Astrocyte (in vitro differentiated cells and primary cell): ENCODE measurements at places on chromosomes 7 and 10. TPM values are rescaled to one million over a fixed set of nuclear protein-coding genes. Genes with fewer than 3 reads are reported as not detected.

The COBL gene
- 3.6 and 6.4 TPM in 2 replicates for total RNA-seq

DNA sequence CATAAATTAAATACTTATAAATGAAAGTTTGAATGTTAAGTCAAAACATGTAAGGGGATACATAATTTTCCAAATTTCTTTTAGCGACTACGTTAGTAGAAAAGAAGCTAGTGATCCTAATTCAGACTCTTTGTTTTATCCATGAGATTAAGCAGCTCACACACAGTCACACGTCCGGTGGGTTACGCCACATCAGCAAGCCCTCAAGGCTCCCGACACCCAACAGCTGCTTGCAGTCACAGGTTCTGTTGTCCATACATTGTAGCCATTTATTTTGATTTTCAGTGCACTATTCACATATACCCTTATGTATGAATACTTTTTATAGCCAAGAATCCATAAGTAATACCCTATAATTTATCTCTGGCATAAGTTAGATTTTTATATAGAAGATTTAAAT is 39.5 kb downstream of the XRCC2 start:
- no peak for DNase-seq

- no peak for DNase-seq
These were observed 36.2 kb upstream of the EFCAB10 start for GRCh38 chr7:105617280-105618015.

GRCh38 chr7:103680161-103681144 is 234.4 kb upstream of the SLC26A5 start:
- DNase-seq = no peak

- DNase-seq = no peak
These were observed 67.3 kb downstream of the ZNRF2 start for GRCh38 chr7:30351724-30352123.

GRCh38 chr7:2196381-2197378 is 36.1 kb downstream of the MAD1L1 start:
- no peak for DNase-seq

The GDF2 gene
- not detected in 2 replicates for total RNA-seq

GRCh38 chr7:72325561-72325960 is 86.6 kb downstream of the CALN1 start:
- DNase-seq = no peak

- peak; percentile 99 for DNase-seq
These were observed 196.8 kb downstream of the PTN start for GRCh38 chr7:137146552-137147337.

The GALNT17 gene
- total RNA-seq = 5.7 and 7.8 TPM in 2 replicates

GRCh38 chr10:57776688-57777432 is 490.8 kb downstream of the IPMK start:
- DNase-seq = no peak

GRCh38 chr7:1176891-1177373 is 16.9 kb upstream of the ZFAND2A start:
- no peak for DNase-seq

The EN2 gene
- not detected in 2 replicates for total RNA-seq

The KRIT1 gene
- total RNA-seq = 25.9 and 33.9 TPM in 2 replicates

DNA sequence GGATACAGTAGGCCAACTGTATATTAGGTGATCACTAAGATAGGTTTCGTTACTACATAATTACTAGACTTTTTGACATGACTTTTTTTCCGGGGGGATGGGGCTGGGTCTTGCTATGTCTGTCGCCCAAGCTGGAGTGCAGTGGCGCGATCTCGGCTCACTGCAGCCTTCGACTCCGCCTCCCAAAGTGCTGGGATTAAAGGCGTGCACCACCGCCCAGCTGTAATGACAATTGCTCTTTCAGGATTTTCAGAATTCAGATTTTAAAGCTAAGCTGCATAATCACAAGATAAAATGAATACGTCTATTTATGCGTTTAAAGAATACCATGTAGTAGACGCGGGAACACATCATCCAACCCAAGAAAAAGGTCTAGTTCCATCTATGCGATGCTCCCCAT is 982 bp downstream of the IDI1 start:
- no peak for DNase-seq
